ENCODE measurements at places on chromosomes 1 and 21.

GRCh38 chr1:86976664-86977063 is 62.2 kb downstream of the HS2ST1 start:
- no peak for DNase-seq

GRCh38 chr1:55071477-55071876 is 32.1 kb downstream of the PCSK9 start:
- DNase-seq: peak; percentile 27

- DNase-seq: no peak
These were observed 226.4 kb downstream of the DYRK1A start for GRCh38 chr21:37593015-37593414.

GRCh38 chr1:37931102-37931360 is 15.8 kb downstream of the INPP5B start:
- no peak for DNase-seq

- no peak for DNase-seq
These were observed 4.6 kb upstream of the ENAH start for GRCh38 chr1:225657462-225657989.

GRCh38 chr1:109388884-109389637 is 8.7 kb downstream of the SORT1 start:
- DNase-seq: no peak

All from activated CD4-positive, alpha-beta T cell treated with anti-CD3 and anti-CD28 coated beads, Interleukin-10, Interleukin-2, amounts not matched to agents 100 ng/mL and 50 ng/mL, durations not matched to agents 16 hours and 8 hours (primary cell).